ENCODE measurements at places on chromosomes 12 and 14.

GRCh38 chr12:63420206-63420644 is 248.1 kb downstream of the DPY19L2 start:
- peak; percentile 73 for DNase-seq

GRCh38 chr14:92880351-92880750 is 42.6 kb upstream of the CHGA start:
- DNase-seq, result no peak

DNA sequence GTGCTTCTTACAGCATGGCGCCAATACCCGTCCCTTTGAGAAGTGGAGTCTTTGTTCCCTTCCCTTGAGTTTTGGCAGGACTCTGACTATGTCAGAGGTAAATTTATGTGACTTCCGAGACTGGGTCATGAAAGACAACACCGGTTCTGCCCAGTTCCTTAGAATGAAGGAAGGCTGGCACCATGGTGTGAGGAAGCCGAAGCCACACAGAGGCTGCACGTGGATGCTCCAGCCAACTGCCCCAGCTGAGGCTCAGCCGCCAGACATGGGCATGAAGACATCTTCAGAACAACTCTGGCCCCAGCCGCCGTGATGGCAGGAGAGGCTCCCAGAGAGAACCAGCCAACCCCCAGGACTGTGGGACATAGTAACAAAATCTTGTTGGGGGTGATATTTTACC is 111.2 kb downstream of the CALM1 start:
- no peak for DNase-seq

DNA sequence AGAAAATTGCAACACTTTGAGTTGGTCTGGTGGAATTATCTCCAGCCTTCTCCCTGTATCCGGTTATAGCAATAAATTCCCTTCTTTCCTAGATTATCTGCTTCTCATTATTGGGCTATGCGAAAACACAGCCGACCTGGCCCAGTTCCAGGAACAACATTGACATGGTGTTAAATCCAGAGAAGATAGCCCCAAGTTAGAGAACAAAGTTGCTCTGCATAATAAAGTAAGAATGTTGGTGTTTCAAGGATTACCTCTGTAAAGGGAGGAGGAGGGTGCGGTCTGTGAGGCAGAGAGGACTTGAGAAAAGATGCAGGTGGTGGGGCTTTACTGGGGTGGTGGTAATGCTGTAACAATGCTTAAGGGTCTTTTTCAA is 12.1 kb downstream of the TCL1A start:
- no peak for DNase-seq

GRCh38 chr14:58571769-58572472 is 65.8 kb upstream of the DACT1 start:
- no peak for DNase-seq

DNA sequence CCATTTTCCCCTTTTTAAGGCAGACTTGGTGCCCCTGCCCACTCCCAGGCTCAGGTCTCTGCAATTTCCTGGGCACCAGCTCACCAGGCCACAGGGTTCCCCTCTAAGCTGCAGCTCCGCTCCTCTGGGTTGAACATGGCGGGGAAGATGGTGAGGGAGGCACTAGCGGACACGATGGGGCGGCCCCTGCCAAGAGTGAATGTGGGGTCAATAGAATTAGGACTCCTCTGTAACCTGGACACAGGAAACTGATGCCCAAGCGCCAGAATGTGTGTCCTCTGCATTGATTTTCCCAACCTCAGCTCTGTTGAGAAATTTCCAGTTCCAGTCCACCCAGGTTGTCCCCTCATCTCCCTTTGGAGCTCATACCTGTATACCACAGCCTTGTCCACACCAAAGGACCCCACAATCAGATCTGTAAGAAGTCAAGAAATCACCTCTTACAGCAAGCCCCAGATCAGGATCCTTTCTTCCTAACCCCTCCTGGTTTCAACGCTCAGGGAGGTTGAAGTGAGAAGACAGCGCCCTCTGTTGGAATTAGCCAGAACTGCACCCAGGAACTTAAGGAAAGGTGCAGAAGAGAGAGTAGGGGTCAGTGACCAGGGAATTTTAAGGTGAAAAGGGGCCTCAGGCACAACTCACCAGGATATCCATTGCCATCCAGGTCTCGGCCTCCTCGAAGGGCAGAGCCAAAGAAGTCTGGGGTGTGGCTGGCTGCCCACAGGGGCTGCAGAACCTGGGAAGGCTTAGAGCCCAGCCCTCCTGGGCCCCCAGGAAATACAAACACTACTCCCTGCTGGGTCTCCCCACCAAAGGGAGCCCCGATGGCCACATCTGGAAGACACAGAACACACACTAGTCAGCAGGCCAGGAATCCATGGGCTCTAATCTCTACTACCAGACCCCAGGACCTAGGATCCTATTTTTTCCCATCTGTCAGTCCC is 14.7 kb downstream of the ITGA5 start:
- DNase-seq, result peak; percentile 31

GRCh38 chr14:72781561-72782508 is 112.1 kb downstream of the DPF3 start:
- no peak for DNase-seq

- DNase-seq, result no peak
These were observed 102.7 kb upstream of the NAV3 start for GRCh38 chr12:77728018-77728417.

DNA sequence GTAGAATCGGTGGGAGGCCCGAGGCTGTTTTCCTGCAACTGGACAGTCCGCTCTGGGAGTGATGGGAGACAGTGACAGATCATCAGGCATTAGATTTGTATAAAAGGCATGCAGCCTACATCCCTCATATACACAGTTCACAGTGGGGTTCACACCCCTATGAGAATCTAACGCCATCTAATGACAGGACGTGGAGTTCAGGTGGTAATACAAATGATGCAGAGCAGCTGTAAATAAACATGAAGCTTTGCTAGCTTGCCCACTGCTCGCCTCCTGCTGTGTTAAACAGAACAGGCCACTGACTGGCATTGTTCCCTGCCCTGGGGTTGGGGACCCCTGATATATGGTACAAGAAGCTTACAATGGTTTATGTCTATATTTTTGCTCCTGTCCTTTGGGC is 179.0 kb downstream of the LRFN5 start:
- DNase-seq, result no peak

DNA sequence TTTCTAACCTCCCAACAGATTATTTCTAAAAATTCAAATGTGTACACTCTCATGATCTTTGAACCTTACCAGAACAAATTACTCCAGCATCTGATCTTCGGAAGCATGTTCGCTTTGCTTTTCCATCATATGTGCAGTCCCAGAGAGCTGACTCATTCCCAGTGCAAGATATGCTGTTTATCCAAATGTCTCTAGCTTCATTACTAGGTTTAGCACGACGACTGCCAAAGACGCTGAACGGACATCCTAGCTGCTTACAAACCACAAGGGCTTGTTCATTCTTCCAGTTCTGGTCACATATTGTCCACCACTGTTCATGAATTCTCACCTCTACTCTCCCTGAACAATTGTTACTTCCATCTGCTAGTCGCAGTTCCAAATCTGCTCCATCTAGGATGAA is 40.5 kb downstream of the CD163L1 start:
- DNase-seq, result no peak

GRCh38 chr12:51071663-51072062 is 11.7 kb downstream of the CSRNP2 start:
- DNase-seq, result no peak

GRCh38 chr12:53989227-53990113 is 4.5 kb downstream of the HOXC10 start:
- DNase-seq, result no peak

GRCh38 chr14:20836668-20837338 is 34.2 kb upstream of the RNASE1 start:
- DNase-seq, result peak; percentile 66
